Cardiac fibroblast (primary cell): ENCODE measurements at places on chromosomes 2 and 18.

DNA sequence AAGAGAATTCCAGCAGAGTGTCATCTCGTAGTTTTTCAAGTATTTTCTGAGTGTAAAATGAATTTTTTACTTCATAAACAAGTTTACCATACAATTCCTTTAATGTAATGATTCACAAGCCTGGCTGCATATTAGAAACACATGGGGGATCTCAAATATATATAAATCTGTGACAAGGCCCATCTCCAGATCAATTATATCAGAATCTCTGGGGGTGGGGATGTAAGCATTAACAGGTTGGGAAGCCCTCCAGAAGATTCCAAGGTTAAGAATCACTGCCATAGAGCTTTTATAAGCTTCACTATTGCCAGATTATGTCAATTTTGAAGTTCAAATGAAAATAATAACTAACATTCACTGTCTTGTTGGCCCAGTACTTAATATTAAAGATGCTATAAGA is 111.2 kb downstream of the BAZ2B start:
- DNase-seq = no peak

GRCh38 chr2:161046876-161047275 is 113.4 kb upstream of the TANK start:
- DNase-seq = no peak

DNA sequence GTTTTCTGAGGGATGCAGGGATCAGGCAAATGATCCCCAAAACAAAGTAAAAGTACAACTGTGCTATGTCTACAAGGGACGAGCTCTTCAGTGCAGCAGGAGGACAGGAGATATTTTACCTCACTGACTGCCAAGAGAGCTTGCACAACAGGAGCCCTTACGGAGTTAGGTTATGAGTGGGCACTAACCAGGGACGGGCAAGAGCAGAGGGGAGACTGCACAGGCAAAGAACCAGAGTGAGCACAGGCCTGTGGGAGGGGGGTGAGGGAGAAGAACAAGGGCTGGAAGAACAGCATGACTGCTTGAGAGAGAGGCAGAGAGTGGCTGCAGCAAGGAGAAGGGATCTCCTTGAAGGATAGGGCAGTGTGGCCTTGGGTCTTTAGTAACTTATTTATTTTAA is 101.1 kb upstream of the PID1 start:
- peak; percentile 7 for DNase-seq

GRCh38 chr2:44537264-44537663 is 175.5 kb downstream of the CAMKMT start:
- no peak for DNase-seq

DNA sequence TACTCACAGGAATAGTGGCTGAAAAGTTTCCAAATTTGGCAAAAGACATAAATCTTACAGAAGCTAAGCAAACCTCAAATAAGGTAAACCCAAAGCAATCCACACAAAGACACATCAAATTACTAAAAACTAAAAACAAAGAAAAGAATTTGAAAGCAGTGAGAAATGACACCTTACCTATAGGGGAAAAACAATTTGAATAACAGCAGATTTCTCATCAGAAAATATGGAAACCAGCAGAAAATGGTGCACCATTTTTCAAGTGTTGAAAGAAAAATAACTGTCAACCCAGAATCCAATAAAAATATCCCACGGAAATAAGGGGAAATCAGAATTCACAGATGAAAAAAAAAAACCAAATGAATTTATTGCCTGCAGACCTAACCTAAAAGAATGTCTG is 138.6 kb downstream of the PIGN start:
- DNase-seq = no peak

DNA sequence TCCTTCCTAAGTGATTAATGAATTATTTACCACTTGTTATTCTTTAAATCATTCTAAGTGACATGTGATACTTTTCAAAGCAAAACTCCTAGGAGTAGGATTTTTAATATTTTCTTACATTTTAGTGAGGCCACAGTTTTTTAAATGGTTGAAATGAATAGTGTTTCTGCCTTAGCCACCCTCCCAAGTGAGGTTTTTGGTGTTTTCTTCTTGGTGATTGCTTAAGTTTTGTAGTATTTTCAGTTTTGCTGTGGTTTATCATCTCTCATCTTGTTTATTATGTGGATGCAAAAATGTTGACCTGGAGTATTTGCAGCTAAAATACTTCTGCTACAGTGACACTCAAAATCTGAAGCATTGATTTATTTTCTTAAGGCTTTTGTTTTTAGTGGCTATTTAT is 9.8 kb downstream of the AFTPH start:
- DNase-seq = no peak

- DNase-seq = no peak
Observed at GRCh38 chr2:208361077-208361441, 45.5 kb upstream of the PTH2R start.

GRCh38 chr2:151716721-151717120 is 17.6 kb downstream of the NEB start:
- DNase-seq = peak; percentile 1

DNA sequence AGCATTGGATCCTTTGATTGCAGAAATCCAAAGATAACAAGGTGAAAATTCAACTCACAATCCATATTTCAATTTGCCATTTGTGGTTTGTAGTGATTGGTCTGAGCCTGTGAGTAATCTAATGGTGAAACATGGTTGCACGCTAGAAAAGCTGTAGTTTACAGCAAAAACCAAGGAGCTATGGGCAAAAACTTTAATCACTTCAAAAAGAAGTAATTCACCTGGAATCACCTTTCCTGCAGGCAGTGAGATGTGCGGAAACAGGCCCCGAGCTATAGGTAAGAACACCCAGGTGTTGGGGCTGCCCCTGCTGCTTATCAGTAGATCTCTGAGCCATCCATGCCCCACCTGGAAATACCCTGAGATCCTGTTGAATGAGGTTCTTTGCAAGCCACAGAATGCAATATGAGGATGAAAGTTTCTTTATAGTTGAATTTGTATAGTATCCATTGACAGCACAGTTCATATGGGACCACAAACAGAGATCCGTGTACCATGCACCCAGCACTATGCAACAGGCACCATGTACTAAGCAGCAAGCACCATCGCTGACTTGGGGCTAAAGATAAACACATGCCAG is 208.2 kb downstream of the SPP2 start:
- DNase-seq = peak; percentile 87

DNA sequence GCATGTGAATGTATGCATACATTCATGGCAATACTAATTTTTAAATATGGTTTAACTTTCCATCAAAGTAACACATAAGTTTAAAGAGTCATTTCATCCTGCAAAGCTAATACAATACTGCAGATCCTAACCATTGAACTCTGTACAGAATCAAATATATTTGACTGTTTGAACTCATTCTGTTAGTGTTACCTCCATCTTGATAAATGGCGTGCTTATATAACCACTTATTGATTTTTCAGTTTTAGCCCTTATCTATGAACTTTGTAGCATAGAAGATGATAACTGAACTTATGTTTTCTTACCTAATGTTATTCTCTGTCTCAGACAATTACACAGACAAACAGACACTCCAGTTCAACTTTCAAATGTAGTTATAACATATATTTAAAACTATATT is 731.0 kb upstream of the LRATD1 start:
- no peak for DNase-seq

GRCh38 chr2:176140513-176141317 is 10.6 kb upstream of the HOXD4 start:
- peak; percentile 66 for DNase-seq

DNA sequence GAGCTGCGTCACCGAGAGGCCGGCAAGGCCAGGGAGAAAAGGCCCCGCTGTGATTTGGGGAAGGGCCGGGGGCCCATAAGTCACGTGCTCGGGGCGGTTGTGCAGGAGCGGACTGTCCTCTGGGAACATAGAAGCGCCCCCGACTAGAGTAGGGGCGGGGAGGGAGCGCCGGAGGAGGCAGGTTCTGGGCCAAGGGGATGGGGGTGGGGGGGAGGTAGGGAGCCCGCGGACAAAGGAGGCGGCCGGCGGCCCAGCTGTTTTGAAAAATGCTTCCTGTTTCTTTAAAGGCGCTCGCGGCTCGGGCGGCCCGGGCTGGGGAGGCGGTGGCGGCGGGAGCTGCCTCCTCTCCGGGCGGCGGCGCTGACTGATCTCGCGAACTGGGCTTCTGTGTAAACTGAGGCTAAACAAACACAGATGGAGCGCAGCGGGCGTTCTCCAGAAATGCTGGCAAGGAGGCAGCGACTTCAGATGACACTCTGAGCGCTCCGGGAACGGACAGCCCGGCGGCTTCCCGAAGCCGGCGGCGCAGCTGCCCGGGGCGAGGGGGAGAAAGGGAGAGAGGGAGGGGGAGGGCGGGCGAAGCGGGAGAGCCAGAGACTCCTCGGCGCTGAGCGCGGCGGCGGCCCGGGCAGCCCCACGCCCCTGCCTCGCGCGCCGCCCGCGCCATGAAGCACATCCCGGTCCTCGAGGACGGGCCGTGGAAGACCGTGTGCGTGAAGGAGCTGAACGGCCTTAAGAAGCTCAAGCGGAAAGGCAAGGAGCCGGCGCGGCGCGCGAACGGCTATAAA is at the start of gene ATOH8:
Gene ATOH8 (plus strand): TSS at position 467 of the 788 bp plus-strand sequence. CDS start 199 bp downstream, at position 666.
- peak; percentile 72 for DNase-seq

DNA sequence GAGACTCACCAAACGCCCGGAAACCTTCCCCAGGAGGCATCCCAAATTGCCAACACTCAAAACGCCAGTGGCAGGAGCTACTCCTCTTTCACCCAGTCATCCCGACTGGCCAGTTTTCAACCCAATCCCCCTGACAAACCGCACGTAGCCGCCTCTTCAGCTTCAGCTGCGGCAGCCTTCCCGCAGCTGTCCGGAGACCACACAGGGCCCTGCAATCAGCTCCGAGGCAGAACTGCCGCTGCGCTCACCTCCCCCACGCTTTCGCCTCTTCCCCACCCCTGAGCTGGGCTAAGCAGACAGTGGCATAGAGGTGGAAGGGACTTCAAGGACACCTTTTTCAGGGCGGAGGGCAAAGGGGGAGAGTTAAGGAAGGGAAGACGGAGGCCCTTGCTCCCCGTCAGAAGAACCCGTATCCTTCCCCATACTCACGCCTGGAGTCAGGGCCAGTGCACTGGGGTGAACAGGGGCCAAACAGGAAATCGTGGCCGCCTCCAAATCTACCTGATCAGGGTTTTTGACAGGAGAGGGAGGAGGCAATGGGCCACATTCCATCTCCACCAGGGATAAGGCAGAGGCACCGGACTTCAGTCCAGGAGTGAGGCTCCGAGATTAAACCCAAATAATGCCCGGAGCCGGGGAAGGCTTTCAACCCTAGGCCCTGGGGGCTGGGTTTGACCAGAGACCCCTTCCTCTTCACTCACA is 16.9 kb downstream of the CYP26B1 start:
- DNase-seq = no peak

DNA sequence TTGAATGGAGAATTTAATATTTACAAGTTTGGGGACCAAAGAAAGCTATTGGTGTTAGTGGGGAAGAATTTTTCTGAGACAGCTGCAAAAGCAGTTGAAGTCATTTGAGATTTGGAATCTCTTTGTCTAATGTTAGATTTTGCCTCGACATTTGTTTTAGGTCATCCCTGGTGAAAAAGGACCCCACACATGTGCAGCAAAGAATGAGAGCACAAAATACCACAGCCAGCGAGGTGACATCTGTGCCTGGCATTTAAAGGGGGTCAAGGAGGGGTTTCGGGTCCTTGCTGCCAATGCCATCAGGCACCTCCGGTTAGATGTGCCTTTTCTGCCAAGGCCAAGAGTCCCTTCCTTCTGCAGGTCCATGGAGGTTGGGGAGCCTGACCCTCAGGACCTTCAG is 173.3 kb downstream of the TRIB2 start:
- no peak for DNase-seq

GRCh38 chr2:52933878-52934277 is 833.7 kb upstream of the CHAC2 start:
- DNase-seq = peak; percentile 10

GRCh38 chr2:207939342-207940108 is 85.8 kb downstream of the PLEKHM3 start:
- no peak for DNase-seq

- no peak for DNase-seq
Observed at GRCh38 chr18:79538635-79539034, 141.0 kb upstream of the CTDP1 start.

- no peak for DNase-seq
Observed at GRCh38 chr2:201680743-201681142, 17.7 kb downstream of the MPP4 start.

DNA sequence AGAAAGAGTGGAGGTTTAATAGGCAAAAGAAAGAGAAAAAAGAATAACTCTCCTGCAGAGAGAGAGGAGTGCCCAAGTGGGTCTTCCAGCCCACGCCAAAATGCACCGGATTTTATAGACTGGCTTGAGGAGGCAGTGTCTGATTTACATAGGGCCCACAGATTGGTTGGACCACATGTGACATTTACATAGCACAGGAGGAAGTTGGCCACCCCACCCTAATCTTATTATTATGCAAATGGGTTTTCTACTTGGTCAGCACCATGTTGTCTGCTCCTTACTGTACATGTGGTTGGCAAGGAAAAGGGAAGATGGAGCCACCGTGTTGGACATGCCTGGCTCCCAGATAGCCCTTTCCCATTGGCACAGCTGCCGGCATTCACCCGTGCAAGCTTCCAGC is 56.8 kb downstream of the SP110 start:
- no peak for DNase-seq

- DNase-seq = peak; percentile 64
Observed at GRCh38 chr2:168920504-168921157, 19.5 kb downstream of the G6PC2 start.

DNA sequence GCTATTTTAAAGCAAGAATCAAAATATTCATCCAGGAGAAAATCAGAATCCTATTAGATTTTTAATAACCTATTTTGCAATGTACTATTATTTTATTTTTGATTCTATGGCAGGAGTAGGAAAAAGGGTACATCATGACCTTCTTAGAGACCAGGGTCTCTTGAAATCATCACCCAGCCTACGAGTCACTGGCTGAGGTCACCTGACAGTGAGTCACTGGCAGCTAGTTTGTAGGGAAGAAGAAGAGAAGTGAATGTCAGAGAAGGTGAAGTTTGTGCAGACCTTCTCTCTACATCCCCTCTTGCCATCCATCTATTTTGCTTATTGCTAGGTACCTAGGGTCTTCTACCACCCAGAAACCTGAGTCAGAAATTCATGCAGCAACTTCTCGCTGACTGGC is 144.2 kb downstream of the ALK start:
- no peak for DNase-seq

DNA sequence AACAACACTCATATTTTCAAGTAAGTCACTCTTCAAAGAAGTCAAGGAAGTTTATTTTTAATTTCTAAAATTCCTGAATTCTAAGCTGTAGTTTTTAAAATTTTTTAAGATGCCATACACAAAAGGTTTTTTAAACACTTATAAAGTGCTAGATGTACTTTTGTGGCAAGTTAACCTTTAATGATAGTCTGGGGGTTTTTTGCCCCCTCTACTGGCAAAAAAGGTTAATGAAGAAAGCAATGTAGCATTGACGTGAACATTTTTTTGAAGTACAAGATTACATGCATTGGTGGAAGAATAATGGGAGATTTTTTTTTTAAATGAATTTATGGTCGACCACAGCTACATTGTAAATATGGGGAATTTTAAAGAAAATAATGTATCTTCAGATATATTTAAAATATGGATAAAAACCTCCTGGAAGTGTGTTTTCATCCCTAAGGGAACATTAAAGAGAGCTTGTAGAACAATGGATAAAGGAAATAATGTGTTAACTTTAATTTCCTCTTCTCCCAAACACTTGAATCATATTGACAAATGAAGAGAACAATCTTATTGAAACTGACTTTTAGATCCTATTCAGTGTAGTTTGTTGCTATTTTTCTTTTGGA is 12.6 kb downstream of the ITPRID2 start:
- DNase-seq = peak; percentile 66

GRCh38 chr2:36173760-36174404 is 181.7 kb upstream of the CRIM1 start:
- no peak for DNase-seq

- DNase-seq = no peak
Observed at GRCh38 chr2:172063446-172063845, 21.9 kb upstream of the DLX1 start.
